Stimulated activated CD8-positive, alpha-beta memory T cell treated with anti-CD3 and anti-CD28 coated beads, Interleukin-15, amount 100 ng/mL, for 24 hours (primary cell): ENCODE measurements at places on chromosomes 1 and 21.

- no peak for DNase-seq
These were observed 15.4 kb upstream of the CD2 start for GRCh38 chr1:116738673-116739370.

GRCh38 chr1:194734970-194735369, 1548.6 kb upstream of the B3GALT2 start:
- no peak for DNase-seq

- DNase-seq = no peak
These were observed 14.6 kb downstream of the EFCAB7 start for GRCh38 chr1:63537940-63538339.

GRCh38 chr1:17529381-17529780, 10.1 kb upstream of the ARHGEF10L start:
- no peak for DNase-seq

DNA sequence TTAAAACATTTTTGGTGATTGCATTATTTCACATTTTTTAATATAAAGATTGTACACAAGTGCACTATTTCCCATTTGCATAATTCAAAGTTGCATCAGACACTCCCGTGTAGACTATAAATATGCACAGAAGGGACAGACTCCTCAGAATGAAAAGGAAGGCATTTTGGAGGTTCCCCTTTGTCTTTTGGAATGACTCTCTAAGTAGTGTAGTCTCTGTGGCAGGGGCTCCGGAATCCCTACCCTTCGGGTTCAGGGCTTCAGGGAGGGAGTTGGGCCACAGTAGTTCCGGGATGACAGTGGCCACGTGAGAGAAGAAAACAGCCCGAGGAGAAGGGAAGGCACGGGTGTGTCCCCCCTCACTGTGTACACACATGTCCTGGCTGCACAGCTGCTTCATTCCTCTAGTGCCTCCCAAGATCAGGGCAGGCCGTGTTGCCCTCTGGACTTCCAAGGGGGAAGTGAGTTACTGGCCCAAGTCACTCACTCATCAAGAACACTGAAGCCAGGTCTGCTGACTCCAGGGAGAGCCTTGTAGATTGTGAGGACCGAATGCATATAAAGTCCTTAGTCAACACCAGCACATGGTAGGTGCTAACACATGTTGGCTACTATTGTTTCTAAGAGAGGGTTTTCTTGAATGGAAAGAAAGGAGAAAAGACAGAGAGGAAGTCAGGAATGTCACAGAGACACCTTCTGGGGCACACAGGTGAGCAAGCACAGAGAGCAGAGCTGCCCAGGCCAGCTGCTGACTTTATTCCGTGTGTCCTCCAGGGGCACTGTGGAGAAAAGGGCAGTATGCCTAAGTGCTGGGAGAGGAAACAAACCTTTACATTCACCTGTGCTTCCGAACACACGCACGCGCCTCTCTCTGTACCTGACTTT, 39.8 kb downstream of the LHX4 start:
- no peak for DNase-seq

DNA sequence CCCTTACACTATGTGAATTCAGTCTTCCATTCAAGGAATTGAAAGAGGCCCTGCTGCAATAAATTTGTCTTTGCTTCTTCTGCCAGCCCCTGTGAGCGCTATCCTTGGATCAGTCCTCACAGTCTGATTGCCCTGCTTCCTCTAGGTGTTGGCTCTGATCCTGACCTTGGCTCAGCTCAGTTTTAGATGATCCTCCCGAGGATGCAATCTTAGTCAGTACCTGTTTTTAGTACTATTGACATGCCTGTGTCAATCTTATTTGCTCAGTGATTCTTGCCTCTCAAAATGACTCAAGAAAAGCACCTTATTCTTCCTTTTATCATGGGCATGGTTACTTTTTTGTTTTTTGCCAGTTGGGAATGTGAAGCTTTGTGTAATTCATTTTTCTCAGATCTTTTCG, 101.4 kb upstream of the KCNK1 start:
- no peak for DNase-seq

DNA sequence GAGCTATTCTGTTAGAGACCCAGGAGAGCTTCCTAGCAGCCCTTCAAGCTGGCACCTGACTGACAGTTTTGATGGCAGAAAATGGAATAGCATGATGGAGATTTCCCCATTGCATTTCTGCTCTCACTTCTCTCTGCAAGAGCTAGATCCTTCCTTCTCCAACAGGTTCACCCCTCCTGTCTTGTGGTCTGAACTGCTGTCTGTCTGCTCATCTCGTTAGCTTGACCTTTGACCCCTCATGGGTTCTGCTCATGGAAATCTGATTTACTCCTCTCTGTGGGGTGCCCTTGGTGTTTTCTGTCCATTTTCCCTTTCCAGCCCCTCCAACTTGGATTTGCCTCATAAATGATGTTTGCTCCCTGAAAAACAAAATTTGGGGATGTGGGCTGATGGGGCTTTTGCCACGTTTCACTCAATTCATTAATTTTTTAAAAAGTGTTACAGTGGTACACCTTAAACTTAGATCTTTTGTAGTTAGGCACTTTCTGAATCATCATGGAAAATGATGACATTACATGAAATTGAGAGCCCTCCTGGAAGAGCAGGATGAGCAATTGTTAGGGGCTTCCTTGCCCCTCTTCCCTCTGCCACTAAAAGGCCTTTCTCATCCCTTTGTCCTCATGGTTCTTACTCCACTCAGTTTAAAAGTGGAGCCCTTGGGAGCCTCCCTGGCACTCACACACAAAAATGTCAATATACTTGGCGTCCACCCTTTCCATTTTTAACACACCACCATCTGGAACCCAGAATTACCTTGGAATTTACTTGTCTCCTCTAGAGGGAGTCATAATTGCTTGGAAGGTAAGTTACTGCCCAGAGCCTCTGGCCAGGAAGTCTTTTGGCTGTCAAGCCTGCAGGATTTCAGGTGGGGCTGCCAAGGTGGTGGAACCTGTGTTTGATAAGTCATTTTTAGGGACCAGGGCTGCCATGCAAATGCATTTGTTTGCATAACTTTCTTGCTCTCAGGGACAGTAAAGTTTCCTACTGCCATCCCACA, 31.9 kb upstream of the IL19 start:
- DNase-seq = no peak

GRCh38 chr1:198157847-198158725, 1.3 kb downstream of the NEK7 start:
- DNase-seq = no peak

DNA sequence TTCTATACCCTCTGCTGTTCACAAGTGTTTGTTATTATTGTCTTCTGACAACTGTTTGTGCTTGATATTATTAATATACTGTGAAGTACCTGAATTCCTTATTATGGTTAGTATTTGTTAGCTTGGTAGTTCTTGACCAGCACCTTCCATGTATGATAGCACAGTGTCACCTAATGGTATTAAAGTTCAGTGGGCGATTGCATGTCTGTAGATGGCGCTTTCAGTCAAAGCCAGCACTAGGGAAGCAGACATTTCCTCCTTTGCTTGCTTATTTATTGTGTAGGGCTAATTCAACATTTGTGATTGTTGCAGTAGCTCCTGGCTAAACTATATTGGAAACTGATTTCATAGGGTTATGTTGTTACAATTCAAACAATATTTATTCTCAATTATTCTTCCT, 218.0 kb downstream of the ZP4 start:
- no peak for DNase-seq

GRCh38 chr1:24089743-24090555, 22.0 kb downstream of the MYOM3 start:
- no peak for DNase-seq

DNA sequence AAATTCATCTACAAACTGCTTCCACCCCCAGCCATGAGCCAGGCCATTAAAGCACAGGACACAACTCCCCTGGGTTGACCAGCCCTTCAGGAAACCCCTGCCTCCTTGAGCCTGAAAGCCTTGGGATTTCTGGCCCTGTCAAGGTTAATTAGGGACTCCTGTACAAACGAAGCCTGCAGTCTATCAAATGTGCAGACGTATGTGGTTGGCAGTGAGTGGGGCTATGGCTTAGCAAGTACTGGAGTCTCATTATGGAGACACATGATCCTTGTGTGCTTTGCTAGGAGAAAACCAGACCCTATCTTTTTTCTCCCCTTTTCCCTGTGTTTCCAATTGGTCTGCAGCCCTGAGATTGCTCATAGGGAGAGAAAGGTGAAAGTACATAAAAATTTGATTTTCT, 588.3 kb upstream of the USP24 start:
- no peak for DNase-seq

GRCh38 chr21:27793901-27794300, 827.0 kb upstream of the ADAMTS5 start:
- no peak for DNase-seq

DNA sequence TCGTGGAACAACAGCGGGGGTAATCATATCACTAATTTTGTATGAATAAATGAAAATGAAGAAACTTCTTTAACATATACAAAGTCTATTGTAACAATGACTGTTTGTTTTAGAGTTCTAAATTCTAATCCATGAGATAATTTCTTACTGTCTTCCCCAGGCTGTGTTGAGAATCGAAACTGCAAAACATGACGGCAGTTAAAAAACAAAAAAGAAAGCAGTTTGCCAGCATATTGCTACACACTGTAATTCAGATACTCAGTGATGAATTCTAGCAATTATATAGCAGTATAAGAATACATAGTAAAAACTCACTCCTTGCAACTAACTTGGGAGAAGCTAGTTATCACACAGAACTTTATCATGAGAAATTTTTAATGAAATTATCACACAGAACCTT, 22.1 kb downstream of the INSL5 start:
- DNase-seq = no peak

- DNase-seq = no peak
These were observed 117.9 kb downstream of the LRIG2 start for GRCh38 chr1:113190930-113191329.

- no peak for DNase-seq
These were observed 84.4 kb downstream of the CLEC20A start for GRCh38 chr1:178412400-178412770.

- no peak for DNase-seq
These were observed 27.0 kb upstream of the TMEM39B start for GRCh38 chr1:32045772-32046171.

DNA sequence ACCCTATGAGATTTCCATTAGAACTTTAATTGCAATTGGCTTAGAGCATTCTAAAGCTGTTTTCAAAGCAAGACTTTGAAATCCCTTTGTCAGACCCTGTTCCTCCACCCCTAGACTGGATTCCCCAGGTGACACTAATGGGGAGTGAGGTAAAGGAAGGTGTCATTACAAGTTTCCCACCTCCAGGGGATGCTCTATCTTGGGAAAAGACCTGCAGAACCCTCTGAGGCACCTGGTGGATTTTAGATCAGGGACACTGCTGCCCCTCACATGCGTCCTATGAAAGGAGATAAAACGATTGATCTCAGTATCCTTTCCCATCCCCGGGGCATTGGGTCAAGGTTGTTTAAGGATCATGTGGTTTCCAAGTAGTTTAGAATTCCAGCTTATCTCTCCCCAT, 80.3 kb upstream of the RGS4 start:
- no peak for DNase-seq

DNA sequence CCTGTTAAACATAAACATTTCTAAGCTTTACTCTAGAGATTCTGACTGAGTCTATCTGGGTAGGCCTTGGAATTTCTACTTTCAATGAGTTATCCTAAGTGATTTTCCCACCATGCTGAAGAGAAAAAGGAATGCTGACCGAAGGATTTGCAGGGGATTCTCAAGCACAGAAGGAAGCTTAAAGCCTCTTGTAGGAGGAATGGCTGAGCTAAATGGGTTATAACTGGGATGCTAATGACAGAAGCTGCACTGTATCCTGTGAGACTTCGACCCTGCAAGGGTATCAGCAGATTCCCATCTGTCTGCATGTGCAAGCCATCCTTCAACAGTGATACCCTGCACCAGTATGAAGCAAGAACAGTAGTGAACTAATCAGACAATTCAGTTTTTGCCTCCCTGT, 35.4 kb downstream of the SLC35D1 start:
- DNase-seq = no peak

DNA sequence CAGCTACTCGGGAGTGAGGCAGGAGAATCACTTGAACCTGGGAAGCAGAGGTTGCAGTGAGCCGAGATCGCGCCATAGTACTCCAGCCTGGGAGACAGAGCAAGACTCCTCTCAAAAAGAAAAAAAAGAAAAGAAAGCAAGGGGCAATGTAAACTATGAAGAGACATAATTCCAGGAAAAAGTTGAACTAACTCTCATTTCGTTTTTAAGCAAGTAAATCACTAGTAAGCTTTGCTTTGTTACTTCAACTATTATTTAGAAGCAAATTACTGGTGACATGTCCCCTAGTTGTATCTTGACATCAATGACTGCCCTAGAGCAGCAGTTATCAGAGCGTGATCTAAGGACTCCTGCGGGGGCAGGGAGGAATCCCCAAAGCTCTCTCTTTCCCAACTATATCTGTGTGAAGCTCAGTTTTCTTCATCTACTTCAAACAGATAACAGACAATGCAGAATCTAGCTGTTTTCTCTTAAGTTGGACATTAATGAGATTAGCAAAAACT, 18.7 kb downstream of the CLSTN1 start:
- DNase-seq = no peak

GRCh38 chr1:193520472-193520871, 334.1 kb upstream of the B3GALT2 start:
- no peak for DNase-seq

DNA sequence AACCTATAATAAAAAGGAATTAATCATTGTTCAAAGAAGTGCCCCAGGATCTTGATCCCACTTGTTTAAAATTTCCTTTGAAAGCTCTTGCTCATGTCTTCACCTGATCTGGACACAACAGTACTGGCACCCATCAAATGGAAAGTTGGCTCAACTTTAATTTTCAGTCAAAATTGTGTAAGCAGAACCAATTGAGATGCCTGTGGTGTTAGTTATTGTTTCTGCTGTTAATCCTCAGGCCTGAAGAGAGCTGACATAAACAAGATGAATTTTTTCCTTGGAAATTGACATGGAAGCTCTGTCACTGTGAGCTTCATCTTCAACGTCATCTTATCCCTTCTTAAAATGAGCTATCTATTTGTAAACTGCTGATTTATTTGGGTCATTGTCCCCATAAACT, 88.3 kb upstream of the TNFSF4 start:
- no peak for DNase-seq

- no peak for DNase-seq
These were observed 35.2 kb downstream of the TGFBR3 start for GRCh38 chr1:91850708-91851107.

DNA sequence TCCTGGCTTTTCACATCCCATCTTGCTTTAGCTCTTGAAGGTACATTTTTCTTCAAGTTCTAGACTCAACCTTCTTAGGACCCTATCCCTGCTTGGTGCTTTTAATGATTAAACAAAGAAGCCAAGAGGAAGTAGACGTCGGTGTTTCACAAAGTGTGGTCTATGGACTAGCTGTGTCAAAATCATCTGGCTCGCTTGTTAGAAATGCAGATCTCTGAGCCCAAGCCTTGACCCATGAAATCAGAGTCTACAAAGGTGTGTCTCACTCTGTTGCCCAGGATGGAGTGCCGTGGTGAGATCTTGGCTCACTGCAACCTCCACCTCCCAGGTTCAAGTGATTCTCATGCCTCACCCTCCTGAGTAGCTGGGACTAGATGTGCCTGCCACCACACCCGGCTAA, 295.5 kb upstream of the KAZN start:
- DNase-seq = no peak

DNA sequence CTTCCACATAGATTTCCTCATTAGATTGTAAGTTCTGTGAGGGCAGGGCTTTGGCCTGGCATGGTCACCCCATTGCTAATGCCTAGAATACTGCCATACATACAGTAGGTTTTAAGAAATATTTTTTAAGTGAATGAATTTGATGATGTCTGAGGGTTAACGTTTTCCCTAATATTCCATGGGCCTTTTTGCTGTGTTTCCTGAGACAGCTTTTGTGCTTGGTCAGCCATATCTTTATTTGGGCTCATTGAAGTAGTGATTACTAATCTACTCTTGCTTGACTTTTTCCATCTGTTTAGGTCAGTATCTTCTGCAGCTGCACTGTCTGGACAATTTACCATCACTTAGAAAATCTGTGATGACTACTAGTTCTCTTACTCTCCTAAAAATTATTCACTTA, 3.5 kb downstream of the CDC42 start:
- no peak for DNase-seq
